ENCODE measurements at places on chromosomes 5 and 9.

DNA sequence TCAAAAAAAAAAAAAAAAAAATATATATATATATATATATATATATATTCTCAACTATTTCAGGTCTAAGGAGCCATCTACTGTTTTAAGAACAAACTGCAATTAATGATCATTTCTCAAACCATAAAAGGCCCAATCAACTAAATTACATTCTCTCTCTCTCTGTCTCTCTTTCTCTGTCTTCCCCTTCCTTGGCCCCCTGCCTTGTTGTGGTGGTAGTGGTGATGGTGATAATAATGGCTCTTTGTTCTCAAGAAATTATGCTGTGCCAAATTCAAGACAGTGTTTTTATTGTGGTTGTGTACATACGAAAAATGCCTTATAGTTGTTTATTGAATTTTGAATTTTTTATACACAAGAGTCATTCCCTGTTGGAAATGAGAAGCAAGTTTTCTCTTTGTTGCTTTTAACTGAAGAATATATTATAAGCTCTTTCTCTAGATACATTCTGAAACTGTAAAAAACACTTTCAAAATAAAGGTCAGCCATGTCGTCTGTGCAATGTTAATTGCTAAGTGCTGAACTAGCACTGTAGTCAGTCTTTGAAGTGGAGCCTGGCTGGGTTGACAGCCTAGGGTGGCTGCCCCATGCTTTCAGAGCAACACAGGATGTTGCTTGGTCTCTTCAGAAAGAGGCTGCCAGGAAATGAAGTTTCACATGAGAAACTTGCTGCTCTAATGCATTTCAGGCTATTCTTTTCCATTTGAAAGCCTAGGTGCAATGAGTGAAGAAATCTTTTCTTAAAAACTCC is 96.0 kb downstream of the HINT1 start:
- DNase-seq: peak; percentile 49

GRCh38 chr5:109697339-109697738 is 7.6 kb downstream of the MAN2A1 start:
- DNase-seq: no peak

DNA sequence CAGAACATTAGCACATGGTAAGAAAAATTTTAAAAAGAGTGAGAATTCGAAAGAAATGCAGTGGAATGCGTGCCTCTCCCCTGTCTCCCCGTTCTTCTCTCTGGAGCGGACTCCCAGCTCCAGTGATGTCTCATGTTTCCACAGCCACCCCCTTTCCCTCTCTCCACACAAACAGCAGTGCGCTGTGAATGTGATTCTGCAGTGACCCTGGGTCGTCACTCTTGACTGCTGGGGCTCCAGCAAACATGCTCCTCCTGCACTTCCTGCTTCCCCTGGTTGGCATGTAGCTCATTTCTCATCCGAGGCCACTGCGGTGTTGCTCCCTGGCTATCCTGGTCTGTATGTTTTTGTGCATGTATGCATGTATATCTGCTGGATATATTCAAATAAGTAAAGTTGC is 13.3 kb downstream of the PHF2 start:
- DNase-seq: no peak

GRCh38 chr5:31133488-31133887 is 60.0 kb upstream of the CDH6 start:
- peak; percentile 5 for DNase-seq

GRCh38 chr5:386432-387341 is 56.3 kb upstream of the EXOC3 start:
- DNase-seq: no peak

DNA sequence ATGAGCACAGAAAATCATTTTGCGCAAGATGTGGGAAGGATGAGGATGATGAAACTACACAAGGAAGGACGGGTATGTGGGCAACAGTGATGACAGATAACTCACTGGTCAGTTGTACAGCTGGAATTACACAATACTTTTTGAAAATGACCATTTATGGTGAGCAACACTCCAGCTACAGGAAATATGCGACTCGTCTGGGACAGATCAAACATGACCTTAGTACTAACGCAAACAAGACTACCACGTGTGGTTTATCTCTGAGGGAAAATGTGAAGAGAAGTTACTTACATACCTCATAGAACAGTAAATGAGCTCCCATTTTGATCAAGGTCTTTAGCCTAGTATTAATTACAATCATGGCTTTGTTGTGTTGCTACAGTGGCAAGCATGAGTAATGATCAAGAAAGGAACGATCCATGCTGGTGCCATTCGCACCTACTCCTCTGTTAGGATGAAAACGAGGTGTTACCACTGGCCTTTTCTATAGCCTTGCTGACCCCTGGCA is 456.9 kb downstream of the BNC2 start:
- no peak for DNase-seq

- DNase-seq: no peak
Observed at GRCh38 chr5:88450239-88450638, 181.6 kb upstream of the TMEM161B start.

DNA sequence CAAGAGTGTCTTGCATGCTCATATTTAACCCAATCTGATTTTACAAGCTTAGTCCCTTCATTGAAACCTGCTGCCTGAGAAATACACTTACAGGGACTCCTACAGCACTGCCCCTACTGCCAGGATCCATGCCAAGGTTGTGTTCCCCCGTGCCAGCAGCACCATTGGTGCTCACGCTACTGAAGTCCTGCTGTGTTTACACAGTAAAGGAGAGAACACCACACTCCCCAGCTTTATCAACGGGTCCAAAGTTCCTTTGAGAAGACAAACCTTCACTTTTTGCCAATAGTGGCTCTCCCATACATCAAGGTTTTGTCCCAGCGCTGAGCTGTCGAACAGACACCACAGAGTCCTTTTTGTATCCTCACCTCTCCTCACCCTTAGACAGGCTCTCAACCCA is 155.1 kb upstream of the WWC1 start:
- DNase-seq: no peak

GRCh38 chr5:108945094-108945493 is 197.4 kb downstream of the FER start:
- DNase-seq: no peak

GRCh38 chr5:107807431-107807830 is 136.7 kb upstream of the EFNA5 start:
- DNase-seq: no peak

- no peak for DNase-seq
Observed at GRCh38 chr5:79843450-79844388, 147.3 kb downstream of the MTX3 start.

GRCh38 chr9:86344818-86345217 is 9.4 kb downstream of the TUT7 start:
- no peak for DNase-seq

DNA sequence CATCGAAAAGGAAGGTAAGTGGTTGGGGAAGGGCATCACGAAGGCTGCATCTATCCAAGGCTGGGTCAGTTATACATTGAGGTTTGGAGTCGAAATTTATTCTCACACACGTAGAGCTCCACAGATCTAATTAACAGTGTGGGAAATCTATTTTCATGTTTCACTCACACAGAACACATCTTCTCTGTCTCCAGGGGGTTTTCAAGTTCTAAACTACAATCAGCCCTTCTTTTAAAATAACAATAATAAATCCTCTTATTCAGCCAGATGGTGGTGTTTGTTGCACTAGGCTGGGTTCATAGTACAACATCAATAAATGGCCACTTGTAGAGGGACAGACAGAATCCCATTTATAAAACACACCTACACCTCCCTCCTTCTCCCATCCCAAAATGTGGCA is 174.5 kb upstream of the KLF9 start:
- no peak for DNase-seq

GRCh38 chr9:74066128-74066527 is 431.0 kb upstream of the RORB start:
- no peak for DNase-seq

DNA sequence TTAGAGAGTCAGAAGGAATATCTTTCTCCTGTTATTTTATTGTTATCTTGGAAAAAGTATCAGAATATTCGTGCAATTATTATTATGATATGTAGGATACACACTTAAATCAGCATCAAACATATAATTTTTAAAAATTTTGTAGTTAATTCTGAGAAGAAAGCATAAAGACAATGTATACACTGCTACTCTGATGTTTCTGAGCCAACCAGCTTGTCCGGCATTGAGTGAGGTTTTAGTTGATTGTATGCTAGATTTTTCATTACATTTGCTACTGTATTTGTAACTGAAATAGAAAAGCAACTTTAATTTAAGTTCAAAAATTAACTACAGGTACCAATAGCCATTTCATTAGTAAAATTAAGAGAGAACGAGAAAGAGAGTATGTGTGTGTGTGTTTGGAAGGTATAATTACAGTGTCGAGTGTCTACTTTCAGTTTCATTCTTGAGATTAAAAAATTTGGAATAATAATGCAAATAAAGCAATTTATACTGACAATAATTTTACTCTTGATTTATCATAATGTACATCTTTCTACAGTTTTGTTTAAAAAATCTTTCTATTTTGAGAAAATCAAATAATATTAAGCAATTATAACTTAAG is 160.4 kb upstream of the CDH12 start:
- DNase-seq: no peak

DNA sequence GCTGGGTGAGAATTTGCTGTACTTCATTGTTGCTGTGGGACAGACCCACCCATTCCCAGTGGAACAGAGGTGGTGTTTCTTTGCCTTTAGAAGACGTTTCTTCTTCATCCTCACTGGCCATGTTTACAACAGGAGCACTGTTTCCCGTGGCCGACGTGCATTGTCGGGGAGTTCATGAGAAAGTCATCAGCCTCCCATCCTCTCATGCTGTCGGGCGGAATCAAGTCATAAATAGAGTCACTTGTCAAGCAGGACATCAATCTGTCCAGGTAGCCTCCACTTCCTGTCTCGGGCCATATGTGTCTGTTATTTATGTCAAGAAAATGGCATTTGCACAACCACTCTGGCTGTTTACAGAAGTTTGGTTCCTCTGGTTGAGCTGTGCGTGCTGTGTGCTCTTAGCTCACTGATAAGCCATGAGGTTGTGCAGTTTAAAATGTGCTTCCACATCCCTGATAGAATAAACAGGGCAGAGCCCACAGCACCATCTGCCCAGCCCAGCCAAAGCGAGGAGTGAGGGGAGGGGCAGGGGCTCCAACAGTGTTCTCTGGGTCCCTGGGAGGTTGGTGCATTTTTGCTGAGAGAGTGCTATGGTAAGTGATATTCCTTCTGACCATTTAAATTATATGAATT is 401.9 kb upstream of the IRX2 start:
- DNase-seq: no peak

DNA sequence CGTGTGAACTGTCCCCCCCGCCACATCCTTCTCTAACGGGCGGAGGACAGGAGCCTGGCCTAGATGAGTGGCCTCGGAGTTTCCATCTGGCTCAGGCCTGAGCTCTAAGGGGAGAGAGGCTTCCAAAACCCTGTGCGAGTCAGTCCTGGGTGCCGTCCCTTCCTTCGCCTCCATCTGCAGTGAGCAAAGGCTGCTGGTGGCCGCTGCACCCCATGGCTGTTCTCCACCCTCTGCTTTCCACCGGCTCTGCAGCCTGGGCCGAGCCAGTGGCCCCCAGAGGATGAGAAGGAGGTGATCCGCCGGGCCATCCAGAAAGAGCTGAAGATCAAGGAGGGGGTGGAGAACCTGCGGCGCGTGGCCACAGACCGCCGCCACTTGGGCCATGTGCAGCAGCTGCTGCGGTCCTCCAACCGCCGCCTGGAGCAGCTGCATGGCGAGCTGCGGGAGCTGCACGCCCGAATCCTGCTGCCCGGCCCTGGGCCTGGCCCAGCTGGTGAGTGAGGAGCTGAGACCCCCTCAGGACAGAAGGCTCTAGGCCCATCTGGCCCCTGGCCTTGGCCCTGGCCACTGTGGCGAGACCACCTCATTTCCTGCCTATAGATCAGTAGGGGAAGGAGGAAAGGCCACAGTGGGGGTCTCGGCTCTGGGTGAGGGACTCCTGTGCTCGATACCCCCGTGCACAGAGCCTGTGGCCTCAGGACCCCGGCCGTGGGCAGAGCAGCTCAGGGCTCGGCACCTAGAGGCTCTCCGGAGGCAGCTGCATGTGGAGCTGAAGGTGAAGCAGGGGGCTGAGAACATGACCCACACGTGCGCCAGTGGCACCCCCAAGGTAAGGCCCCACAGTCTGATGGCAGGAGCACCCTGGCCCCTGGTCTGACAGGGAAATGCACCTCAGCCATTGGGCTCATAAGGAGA is 3.0 kb downstream of the PKN3 start:
- DNase-seq: no peak

DNA sequence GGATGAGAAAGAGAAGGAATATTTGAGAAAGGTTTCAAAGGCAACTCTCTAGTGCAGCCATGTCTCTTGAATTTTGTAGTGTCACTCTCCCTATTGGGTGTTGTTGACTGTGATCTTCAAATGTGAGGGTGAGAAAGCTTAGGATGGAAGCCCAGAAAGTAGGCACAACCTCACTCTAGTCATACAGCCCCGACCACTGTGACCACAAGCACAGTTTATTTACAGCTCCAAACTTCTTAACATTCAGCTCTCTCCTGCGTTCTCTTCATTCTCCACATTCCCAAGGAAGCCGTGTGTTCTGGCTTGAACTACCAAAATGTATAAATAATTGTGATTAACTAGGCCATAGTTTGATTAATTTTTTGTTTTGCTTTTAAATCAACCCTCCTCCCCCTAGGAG is 542.9 kb downstream of the LRRC70 start:
- no peak for DNase-seq

GRCh38 chr9:99478469-99479027 is 256.5 kb downstream of the SEC61B start:
- no peak for DNase-seq

DNA sequence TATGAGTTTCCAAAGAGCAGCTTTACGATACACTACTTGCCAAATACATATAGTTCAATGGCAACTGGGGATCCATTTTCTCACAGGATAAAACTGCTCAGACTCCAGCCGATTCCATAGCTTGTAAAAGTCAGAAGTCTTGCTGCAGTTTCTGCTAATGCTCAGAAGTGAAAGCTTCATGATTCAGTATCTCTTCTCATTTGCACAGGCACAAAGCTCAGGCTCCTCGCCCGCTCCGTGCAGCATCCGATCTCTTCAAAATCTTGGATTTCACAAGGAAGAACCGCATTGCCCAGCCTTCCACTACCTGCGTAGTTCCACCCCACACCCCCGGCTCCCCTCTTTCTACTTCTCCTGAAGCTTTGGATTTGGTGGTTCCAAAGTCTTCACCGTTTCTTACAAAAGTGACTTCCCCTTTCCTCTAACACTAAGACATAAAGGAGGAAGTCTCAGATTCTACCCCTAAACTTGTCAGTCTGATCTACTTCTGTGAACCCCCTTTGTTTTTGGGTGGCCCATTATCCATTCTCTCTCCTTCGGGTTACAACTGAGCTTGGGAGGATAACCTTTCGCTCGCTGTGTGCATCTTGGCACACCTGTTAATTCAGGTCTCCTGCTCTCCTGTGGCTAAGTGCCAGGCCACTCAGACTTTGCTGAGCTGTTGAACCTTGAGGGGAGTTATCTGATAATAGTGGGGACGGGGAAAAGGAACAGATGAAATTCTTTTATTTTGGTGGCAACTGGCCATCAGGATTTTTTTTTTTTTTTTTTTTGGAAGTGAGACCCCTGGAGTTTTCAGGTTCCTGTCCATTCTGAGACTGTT is 194.1 kb downstream of the GNA14 start:
- no peak for DNase-seq

GRCh38 chr5:173602423-173602822 is 14.0 kb downstream of the BOD1 start:
- DNase-seq: no peak
